ENCODE measurements at places on chromosomes 11 and 22. TPM values are rescaled to one million over a fixed set of nuclear protein-coding genes. Genes with fewer than 3 reads are reported as not detected.

The LRRC51 gene
- polyA plus RNA-seq, result 25.3 TPM

The VSIG2 gene
- 4.9 TPM for polyA plus RNA-seq

The CD248 gene
- polyA plus RNA-seq, result 88.4 TPM

The BARX2 gene
- 1.5 TPM for polyA plus RNA-seq

The CYB561A3 gene
- 28.3 TPM for polyA plus RNA-seq

The FDXACB1 gene
- 5.5 TPM for polyA plus RNA-seq

The AKIP1 gene
- 19.6 TPM for polyA plus RNA-seq

The P4HA3 gene
- polyA plus RNA-seq, result 0.72 TPM

The BUD13 gene
- polyA plus RNA-seq, result 38.6 TPM

The HIC2 gene
- 10.3 TPM for polyA plus RNA-seq

The IFITM5 gene
- not detected for polyA plus RNA-seq

The UBQLN3 gene
- not detected for polyA plus RNA-seq

The DDI1 gene
- polyA plus RNA-seq, result not detected

The CYB5R2 gene
- polyA plus RNA-seq, result 28.8 TPM

The PKDREJ gene
- polyA plus RNA-seq, result 0.53 TPM

The RASGRP2 gene
- 5.1 TPM for polyA plus RNA-seq

The MS4A6A gene
- polyA plus RNA-seq, result 16.9 TPM

The C11orf52 gene
- polyA plus RNA-seq, result 10.5 TPM

The APOL5 gene
- not detected for polyA plus RNA-seq

The GAB4 gene
- polyA plus RNA-seq, result not detected

The P2RY6 gene
- 1.6 TPM for polyA plus RNA-seq

The SLC22A9 gene
- not detected for polyA plus RNA-seq

The VPS51 gene
- polyA plus RNA-seq, result 85.0 TPM

The PI4KA gene
- 60.1 TPM for polyA plus RNA-seq

The OR8G1 gene
- not detected for polyA plus RNA-seq

The E2F8 gene
- 7.4 TPM for polyA plus RNA-seq

The HBG2 gene
- polyA plus RNA-seq, result 1,167 TPM

The SLCO2B1 gene
- 11.3 TPM for polyA plus RNA-seq

The PGA3 gene
- 0.19 TPM for polyA plus RNA-seq

The SCT gene
- polyA plus RNA-seq, result 2.8 TPM

The EIF4ENIF1 gene
- polyA plus RNA-seq, result 45.5 TPM

The RTN4R gene
- 7.1 TPM for polyA plus RNA-seq

The RAB38 gene
- polyA plus RNA-seq, result 22.2 TPM

The AMOTL1 gene
- polyA plus RNA-seq, result 49.9 TPM

The SMIM35 gene
- polyA plus RNA-seq, result 0.21 TPM

The C2CD3 gene
- 23.0 TPM for polyA plus RNA-seq

Data from renal cortex interstitium (tissue), 15 donors.